ENCODE measurements at places on chromosomes 3 and 15.

DNA sequence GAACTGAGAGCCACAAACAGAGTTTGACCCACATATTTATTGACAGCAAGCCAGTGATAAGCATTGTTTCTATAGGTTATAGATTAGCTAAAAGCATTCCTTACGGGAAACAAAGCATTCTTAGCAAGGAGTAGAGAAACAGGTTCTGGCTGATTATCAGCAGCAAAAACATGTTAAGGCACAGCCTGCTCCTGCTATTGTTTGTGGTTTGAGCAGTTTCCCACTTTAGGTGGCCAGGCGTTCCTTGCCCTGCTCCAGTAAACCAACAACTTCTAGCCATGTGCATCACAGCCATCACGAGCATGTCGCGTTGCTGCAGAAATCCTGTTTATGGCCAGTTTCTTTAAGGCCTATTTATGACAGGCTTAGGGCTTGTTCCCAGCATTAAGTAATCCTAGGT is 44.7 kb upstream of the C2CD4B start:
- DNase-seq: no peak

DNA sequence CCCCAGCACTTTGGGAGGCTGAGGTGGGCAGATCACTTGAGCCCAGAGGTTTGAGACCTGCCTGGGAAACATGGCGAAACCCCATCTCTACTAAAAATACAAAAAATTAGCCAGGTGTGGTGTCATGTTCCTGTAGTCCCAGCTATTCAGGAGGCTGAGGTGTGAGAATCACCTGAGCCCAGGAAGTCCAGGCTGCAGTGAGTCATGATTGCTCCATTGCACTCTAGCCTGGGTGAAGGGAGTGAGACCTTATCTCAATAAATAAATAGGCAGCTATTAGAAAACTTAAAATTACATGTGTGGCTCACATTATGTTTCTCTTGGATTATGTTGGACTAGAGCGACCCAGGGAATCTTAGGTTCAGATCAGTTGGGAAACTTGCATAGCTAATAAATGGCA is 69.7 kb downstream of the RPLP1 start:
- DNase-seq: no peak

- DNase-seq: no peak
These were observed 307.6 kb downstream of the ZBTB20 start for GRCh38 chr3:114839476-114839875.

GRCh38 chr3:122298239-122298638 is 26.8 kb upstream of the CSTA start:
- no peak for DNase-seq

- DNase-seq: no peak
These were observed 79.4 kb upstream of the PLXNA1 start for GRCh38 chr3:126903521-126903920.

- DNase-seq: peak; percentile 85
These were observed at the start of gene SLC35G2 for GRCh38 chr3:136818769-136819391. Gene SLC35G2, plus strand, starts transcription at chr3:136819126. Its CDS starts 35,335 bp downstream, at chr3:136854461.

GRCh38 chr15:59352683-59353082 is 20.0 kb downstream of the MYO1E start:
- no peak for DNase-seq

GRCh38 chr3:69439643-69440270 is 53.9 kb upstream of the FRMD4B start:
- peak; percentile 35 for DNase-seq

DNA sequence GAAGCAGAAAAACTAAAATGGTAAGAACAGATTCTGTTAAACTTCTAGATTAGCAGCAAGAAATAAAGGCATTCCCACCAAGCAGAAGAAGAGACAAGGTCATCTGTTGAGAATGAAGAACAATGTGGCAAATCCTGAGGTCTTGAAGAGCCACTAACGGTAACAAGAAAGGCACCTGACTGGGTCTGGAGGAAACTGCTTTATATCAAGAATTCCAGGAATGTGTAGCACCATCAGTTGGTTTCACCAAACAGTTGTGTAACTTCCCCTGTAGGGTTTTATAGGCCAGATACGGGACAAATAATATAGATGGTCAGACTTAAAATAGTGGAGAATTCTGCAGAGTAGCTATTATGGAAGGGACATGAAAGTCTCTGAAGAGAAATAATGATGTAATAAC is 57.3 kb downstream of the ACAP2 start:
- DNase-seq: peak; percentile 54

GRCh38 chr15:70777170-70777926 is 14.0 kb upstream of the UACA start:
- DNase-seq: no peak

GRCh38 chr3:195802795-195803194 is 8.9 kb downstream of the MUC4 start:
- DNase-seq: no peak

Measured in astrocyte of the hippocampus (primary cell).